ENCODE measurements at places on chromosomes 4 and X. TPM values are rescaled to one million over a fixed set of nuclear protein-coding genes. Genes with fewer than 3 reads are reported as not detected.

PPP3CA gene
- total RNA-seq = 52.2 TPM

STATH gene
- not detected for total RNA-seq

PDE5A gene
- total RNA-seq = 3.4 TPM

PALLD gene
- 23.4 TPM for total RNA-seq

TMEM255A gene
- total RNA-seq = not detected

DNA sequence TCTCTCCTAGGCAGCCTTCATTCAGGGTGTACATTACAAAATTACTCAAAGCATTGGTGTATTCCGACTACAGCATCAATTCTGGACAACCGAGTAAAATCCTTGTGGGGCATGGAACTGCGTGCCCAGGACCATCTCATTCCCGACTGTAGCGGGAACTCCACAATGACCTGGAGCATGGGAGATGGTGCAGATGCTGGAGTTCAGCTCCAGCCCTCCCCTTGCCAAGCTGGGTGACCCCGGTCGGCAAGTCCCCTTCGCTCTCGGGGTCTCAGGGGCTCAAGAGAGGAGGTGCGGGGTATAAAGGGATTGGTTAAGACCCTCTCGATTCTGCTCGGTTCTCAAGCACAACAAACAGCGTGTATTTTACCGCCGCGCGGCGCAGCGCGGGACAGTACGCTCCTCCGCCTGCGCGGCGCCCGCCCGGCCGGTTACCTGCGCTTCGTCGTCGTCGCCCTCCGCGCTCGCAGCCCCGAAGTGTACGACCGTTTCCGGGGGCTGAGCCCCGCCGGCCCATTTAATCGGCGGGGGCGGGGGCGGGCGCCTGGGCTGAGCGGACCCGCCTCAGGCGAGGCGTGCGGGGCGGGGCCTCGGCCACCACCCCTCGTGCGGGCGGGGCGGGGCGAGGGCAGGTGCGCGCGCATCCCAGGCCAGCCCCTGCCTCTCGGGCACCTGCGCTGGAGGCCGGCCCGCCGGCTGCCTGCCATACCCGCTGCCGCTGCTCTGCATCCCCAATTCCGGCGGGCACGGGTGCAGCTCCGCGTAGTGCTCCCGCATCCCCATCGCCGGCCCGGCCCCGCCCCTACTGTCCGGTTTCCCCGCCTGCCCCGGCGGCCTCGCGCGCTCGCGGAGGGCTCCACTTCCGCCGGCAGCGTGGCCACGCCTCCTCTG lies at the start of gene G6PD:
Gene G6PD (minus strand): TSS at position 493 of the 891 bp plus-strand sequence. CDS start 691 bp downstream, outside the sequence.
- no peak for DNase-seq

DNA sequence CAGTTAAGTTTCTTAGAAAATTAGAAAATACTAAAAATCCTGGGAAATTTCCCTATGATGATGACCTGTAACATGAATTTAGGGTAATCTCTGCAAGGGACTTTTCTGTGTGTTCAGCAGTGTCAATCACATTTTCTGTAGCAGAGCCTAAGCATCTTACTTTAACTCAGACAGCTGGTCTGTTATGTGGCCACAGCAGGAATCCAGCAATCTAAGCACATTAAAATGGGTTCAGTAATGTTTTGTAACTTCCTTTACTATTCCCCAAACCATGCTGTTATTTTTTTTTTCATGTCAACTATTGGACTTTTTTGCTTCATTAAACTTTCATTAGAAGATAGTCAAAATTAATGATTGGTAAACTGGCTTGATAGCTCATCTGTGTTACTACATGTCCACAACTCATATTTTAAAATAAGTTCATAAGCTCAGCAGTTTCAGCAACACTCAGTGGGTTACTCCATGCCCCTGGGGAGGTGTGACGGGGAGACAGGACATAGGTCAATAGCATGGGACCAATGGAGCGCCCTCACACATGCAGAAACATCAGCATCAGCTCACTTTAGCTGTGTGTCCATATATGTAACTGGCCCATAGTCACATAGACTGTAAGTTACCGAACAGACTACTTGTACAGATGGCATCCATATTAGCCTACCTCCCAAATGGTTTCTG lies 168.0 kb upstream of the PACRGL start:
- no peak for DNase-seq

GRCh38 chr4:181418496-181418895 lies 824.7 kb upstream of the TENM3 start:
- no peak for DNase-seq

GRCh38 chr4:31788676-31789075 lies 1068.5 kb downstream of the PCDH7 start:
- DNase-seq = no peak

DNA sequence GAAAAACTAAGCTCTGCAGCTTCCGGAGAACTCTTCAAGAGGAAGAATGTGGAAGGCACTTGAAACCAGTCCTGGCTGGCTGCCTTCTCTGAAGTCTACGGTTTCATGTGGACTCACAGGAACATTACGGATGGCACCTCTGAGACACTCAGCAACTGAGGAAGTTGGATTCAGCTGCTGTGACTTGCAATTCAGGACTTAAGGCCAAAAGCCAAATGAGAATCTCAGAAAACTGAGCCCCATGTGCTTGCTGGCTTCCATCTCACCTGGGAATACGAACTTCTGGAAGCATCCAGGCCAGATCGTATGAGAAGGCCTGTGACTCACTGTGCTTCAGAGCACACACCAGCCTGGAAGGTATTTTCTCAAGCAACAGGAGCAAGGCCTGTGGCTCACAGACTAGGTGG lies 107.8 kb upstream of the GPC4 start:
- DNase-seq = no peak

DNA sequence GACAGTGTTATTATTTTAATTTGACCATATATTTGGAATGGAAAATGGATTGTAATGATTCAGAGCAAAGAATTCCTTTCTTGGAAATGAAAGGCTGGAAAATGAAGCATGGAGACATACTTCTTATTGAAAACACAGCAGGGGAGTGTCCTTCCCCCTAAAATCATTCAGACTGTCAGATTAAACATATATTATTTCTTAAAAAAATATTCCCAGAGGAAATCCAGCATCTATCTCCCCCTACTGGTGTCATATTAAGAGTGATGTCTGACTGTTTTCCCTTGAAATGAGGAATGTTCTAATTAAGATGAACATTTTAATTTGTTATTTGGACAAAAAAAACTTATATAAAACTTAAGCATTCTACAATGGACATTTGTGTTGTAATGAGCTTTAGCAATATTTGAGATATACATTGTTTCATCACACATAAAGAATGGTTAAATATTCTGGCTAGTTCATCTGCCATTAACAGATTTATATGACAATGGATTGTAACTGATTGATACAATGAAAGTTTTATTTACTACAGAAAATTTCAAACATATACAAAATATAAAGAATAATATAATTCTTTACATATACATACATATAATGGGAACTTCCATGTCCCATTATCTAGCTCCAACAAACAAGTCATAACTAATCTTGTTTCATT lies 264.6 kb downstream of the SPRY1 start:
- peak; percentile 42 for DNase-seq

DNA sequence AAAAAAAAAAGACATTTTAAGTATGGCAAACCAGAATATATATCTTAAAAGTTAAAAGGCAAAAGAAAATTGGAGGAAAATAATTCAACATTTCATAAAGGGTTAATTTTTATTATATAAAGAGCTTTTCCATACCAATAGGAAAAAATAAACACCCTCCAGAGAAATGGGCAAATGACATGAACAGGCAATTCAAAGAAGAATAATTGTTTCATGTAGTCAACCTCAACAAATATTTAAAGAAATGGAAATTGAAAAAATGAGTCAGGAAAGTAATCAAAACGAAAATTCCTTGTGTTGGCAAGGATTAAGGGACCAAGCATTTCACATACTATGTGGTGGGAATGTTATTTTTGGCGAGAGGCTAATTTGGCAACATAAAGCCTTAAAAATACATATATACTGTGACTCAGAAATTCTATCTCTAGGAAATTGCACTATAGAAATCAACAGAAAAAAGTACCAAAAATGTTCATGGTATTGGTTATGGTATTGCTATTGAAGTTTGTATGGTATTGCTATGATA lies 87.6 kb downstream of the HAUS3 start:
- no peak for DNase-seq

DNA sequence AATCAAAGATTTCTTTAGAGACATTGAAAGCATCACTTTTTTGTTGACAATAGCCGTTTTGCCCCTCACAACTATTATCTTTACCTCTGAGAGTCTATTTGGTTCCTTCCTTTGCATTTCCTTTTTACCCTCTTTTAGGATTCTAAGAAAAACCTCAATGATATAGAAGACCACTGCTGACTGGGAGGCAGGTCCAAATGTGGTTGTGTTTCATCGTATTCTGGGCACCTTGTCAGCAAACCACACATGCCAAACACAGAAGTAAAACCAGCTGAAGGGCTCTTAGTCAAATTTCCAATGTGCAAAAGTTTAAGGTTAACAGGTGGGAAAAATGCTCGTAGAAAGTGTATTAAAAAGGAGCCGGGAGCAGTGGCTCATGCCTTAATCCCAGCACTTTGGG lies 5.1 kb upstream of the PRMT9 start:
- DNase-seq = no peak

- DNase-seq = no peak
Measured at GRCh38 chrX:37677765-37678164, 7.8 kb upstream of the XK start.

DNA sequence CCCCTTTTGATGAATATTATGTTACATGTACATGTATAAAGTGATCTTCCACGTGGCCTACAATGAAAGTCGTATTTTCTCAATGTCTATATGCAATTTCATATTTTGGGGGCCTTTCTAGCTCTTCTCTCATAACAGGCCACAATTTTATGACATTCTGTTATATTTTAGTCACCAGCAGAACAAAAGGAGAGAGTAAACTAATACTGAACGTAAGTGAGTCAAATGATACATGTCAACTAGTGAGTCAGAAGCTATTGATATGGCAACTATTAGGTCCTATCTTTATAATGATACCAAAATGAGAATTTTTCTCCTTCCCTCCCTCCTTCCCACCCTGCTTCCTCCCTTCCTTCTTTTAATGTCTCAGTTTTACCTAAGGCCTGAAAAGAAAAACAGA lies 14.4 kb downstream of the GC start:
- DNase-seq = no peak

DNA sequence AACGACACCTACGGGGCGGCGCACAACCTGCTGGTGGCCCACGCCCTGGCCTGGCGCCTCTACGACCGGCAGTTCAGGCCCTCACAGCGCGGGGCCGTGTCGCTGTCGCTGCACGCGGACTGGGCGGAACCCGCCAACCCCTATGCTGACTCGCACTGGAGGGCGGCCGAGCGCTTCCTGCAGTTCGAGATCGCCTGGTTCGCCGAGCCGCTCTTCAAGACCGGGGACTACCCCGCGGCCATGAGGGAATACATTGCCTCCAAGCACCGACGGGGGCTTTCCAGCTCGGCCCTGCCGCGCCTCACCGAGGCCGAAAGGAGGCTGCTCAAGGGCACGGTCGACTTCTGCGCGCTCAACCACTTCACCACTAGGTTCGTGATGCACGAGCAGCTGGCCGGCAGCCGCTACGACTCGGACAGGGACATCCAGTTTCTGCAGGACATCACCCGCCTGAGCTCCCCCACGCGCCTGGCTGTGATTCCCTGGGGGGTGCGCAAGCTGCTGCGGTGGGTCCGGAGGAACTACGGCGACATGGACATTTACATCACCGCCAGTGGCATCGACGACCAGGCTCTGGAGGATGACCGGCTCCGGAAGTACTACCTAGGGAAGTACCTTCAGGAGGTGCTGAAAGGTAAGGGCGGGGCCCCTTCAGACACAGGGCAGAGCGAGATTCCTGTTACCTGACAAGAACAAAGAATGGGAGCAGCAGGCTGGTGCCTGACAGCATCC lies 11.7 kb downstream of the RPL9 start:
- peak; percentile 30 for DNase-seq

DNA sequence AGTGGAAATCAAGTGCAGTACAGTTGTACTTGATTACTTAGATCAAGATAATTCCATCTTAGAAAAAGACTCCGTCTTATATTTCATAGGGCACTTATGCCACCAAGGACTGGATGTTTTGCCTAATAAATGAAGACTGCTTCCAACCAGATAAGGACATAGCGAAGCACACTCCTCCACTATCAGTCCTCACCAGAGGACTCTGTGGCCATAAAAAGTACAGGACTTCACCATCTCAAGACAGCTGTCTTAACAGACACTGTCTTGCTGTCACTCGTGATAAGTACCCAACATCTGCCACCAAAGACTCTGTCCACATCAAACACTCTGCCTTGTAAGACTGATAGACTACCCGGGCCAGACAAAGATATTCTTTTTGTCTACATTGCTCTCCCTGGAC lies 352.0 kb downstream of the TRAM1L1 start:
- no peak for DNase-seq

- DNase-seq = no peak
Measured at GRCh38 chrX:122245943-122246342, 938.1 kb upstream of the GRIA3 start.

Measured in dermis microvascular lymphatic vessel endothelial cell (primary cell).